ENCODE measurements at places on chromosomes 13 and 19.

GRCh38 chr13:114112826-114113322 is 19.5 kb downstream of the RASA3 start:
- DNase-seq = no peak

- no peak for DNase-seq
Measured at GRCh38 chr13:112324116-112324515, 52.0 kb upstream of the SPACA7 start.

DNA sequence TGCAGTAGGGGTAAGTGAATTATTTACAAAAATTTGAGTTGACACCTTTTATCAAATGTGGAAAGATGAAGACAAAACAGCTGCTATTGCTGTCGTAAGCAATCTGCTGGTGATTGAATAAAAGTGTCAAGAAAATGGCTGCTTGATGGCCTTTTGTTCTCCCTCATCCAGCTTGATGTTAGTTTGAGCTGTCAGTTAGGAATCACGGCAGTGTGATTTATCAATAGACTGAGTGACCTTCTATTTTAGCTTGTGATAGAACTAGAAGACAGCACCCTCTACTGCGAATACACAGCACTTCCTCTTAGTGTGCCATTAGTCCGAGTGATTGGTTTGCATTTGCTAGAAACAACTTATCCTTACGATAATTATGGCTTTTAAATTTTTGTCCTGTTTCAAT is 76.3 kb downstream of the MZT1 start:
- DNase-seq = no peak

DNA sequence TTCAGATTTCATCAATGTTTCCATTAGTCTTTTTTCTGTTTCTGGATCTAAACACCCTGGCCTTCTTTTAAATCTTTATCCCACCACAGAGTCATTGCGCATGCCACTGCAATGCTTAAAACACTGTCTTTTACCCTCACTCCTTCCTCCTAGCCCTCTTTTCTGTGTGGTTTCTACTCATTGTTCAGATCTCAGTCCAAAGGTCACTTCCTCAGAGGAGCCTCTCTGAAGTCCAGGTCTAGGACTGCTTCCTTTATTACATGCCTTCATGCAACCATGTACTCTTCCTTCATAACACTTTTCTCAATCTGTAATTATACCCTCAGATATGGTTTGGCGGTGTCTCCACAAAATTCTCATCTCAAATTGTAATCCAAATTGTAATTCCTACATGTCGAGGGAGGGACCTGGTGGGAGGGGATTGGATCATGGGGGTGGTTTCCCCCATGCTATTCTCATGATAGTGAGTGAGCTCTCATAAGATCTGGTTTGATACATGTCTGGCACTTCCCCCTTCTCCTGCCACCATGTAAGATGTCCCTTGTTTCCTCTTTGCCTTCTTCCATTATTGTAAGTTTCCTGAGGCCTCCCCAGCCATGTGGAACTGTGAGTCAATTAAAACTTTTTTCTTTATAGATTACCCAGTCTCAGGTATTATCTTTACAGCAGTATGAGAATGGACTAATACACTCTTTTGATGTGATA is 808.9 kb downstream of the DIAPH3 start:
- no peak for DNase-seq

GRCh38 chr13:19184176-19184575 is 2.6 kb upstream of the TUBA3C start:
- DNase-seq = no peak
